CD14-positive monocyte (primary cell): ENCODE measurements at places on chromosomes 4 and X. TPM values are rescaled to one million over a fixed set of nuclear protein-coding genes. Genes with fewer than 3 reads are reported as not detected.

GRCh38 chrX:103615781-103616371 lies 8.1 kb downstream of the TCEAL3 start:
- no peak overlapping the region for H3K27ac ChIP-seq
- H3K4me3 ChIP-seq = no peak overlapping the region
- DNase-seq = no peak
- H3K4me1 ChIP-seq = no peaks in the 10 kb centered on the region

DNA sequence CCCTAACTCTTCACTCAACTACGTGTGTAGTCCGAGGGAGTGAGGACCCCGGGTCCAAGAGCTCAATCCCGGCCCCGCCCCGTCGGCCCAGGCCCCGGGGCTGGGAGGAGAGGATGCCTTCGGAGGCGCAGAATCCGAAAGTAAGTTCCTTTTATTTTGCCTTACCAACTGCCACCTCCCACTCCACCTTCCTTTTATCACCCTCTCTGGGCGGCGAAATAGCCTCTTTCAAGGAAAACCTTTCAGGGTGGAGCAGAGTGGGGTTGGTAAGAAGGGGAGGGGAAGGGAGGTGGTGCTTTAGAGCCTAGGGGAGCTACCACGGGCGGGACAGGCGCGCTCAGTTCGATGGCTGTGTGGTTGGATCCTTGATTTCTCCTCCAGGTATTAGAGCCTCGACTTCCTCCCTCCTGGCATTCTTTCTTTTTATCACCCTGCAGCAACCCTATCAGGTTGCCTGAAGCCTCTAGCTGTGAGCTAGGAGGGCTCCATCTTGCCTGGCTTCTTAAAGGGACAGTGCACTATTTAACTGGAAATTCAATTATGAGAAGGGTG lies 191.2 kb downstream of the RRAGB start:
- peak; percentile 0 for DNase-seq
- no peaks in the 10 kb centered on the region for H3K27me3 ChIP-seq
- no peaks in the 10 kb centered on the region for H3K36me3 ChIP-seq
- peaks cover 4% of the 10 kb centered on the region for H3K4me1 ChIP-seq

GRCh38 chrX:77298790-77299189 lies 148.4 kb upstream of the FGF16 start:
- H3K36me3 ChIP-seq = no peaks in the 10 kb centered on the region
- no peak for DNase-seq
- no peaks in the 10 kb centered on the region for H3K4me1 ChIP-seq
- H3K4me3 ChIP-seq = no peak overlapping the region

- H3K4me3 ChIP-seq = no peak overlapping the region
- no peak for DNase-seq
- no peaks in the 10 kb centered on the region for H3K4me1 ChIP-seq
- H3K27me3 ChIP-seq = no peaks in the 10 kb centered on the region
- H3K27ac ChIP-seq = no peak overlapping the region
Observed at GRCh38 chrX:71637848-71638247, 19.5 kb upstream of the CXCR3 start.

- no peaks in the 10 kb centered on the region for H3K27me3 ChIP-seq
- no peak overlapping the region for H3K4me3 ChIP-seq
- H3K36me3 ChIP-seq = no peaks in the 10 kb centered on the region
- H3K27ac ChIP-seq = no peak overlapping the region
- no peaks in the 10 kb centered on the region for H3K4me1 ChIP-seq
Observed at GRCh38 chr4:78768452-78769180, 7.5 kb upstream of the BMP2K start.

GRCh38 chr4:129899849-129900248 lies 803.9 kb downstream of the C4orf33 start:
- H3K4me3 ChIP-seq = no peak overlapping the region
- no peak overlapping the region for H3K27ac ChIP-seq
- no peaks in the 10 kb centered on the region for H3K36me3 ChIP-seq
- no peak for DNase-seq

DNA sequence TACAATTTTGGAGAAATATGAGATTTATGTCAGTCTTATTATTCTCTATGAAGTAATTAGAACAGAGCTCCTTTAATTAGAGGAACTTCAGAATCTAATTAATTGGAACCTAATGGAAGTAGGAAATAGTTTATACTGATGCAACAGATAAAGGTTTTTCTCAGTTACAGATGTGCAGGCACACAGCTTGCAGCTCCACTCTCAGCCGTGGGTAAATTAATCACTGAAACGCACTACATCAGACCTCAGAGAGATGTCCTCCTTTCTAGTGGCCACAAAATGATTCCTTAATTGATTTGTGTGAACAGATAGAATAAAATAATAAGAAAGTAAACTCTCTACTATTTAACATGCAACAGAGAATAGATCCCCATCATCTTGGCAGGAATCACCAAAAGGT lies 21.5 kb upstream of the NPY2R start:
- H3K36me3 ChIP-seq = no peaks in the 10 kb centered on the region
- H3K27me3 ChIP-seq = no peaks in the 10 kb centered on the region
- no peak for DNase-seq
- H3K4me3 ChIP-seq = no peak overlapping the region
- H3K4me1 ChIP-seq = no peaks in the 10 kb centered on the region
- H3K27ac ChIP-seq = no peak overlapping the region

- peak; percentile 30 for DNase-seq
- H3K27ac ChIP-seq = no peak overlapping the region
- no peak overlapping the region for H3K4me3 ChIP-seq
- H3K4me1 ChIP-seq = no peaks in the 10 kb centered on the region
- peaks cover 32% of the 10 kb centered on the region for H3K36me3 ChIP-seq
Observed at GRCh38 chrX:136728393-136728792, 52.3 kb downstream of the ARHGEF6 start.

DNA sequence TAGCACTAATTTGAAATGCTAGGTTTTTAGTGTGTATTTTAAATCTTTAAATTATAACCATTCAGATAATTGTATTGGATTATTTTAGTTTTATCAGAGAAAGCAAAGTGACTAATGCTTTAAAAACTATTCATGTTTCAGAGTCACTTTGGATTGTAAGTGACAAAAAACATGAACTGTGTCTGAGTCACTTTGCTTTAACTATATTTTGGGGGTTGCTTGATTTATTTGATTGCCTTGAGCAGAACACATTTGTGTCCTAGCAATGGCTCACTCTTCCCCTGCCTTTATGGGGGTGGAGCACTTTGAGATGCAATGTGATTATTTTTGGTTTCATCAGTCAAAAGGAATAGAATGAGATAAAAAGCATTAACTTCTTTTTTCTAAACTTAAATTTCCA lies 188.4 kb upstream of the ARX start:
- H3K4me3 ChIP-seq = no peak overlapping the region
- H3K4me1 ChIP-seq = no peaks in the 10 kb centered on the region
- H3K36me3 ChIP-seq = no peaks in the 10 kb centered on the region
- no peak for DNase-seq
- no peaks in the 10 kb centered on the region for H3K27me3 ChIP-seq

DNA sequence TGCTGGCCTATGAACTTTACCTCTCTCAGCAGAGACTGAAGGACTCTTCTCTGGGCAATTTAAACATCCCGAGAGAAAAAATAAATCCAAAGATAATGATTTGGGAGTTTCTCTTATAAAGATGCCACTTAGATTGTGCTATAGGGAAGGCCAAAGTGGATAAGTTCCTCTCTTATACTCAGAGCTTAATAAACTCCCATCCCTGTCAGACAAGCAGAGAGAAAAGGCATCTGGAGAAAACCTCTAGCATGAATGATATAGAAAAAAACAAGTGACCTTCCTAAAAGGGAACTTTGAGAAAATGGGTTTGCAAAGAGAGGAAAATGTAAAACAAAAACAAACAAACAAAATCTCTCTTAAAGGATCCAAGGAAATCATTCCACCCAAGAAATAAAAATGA lies 199.4 kb downstream of the PALLD start:
- H3K27ac ChIP-seq = no peak overlapping the region
- no peaks in the 10 kb centered on the region for H3K27me3 ChIP-seq
- no peak for DNase-seq
- no peaks in the 10 kb centered on the region for H3K36me3 ChIP-seq
- no peaks in the 10 kb centered on the region for H3K4me1 ChIP-seq

DNA sequence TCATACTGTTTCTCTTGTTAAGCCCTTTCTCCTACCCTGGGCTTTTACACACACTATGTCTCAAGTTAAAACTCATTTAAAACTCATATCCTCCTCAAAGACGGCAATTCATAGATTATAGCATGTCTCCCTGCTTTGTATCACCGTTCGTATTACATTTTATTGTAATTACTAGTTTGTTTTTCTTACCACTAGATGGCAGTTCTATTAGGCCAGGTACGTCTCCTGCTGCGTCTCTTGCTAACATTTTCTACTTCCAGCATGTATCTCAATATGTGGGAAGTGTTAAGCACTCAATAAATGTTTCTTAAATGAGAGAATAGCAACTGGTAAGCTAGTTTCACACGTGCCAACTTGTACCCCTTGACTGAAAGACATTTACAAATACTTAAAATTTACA lies 450.3 kb upstream of the PCDH7 start:
- H3K27me3 ChIP-seq = no peaks in the 10 kb centered on the region
- H3K4me3 ChIP-seq = no peak overlapping the region
- no peak overlapping the region for H3K27ac ChIP-seq
- no peaks in the 10 kb centered on the region for H3K36me3 ChIP-seq

- peak overlapping the region; percentile 94 for H3K27ac ChIP-seq
- H3K27me3 ChIP-seq = no peaks in the 10 kb centered on the region
- H3K36me3 ChIP-seq = no peaks in the 10 kb centered on the region
- no peak overlapping the region for H3K4me3 ChIP-seq
- no peak for DNase-seq
Observed at GRCh38 chr4:48270951-48271473, 1.4 kb upstream of the TEC start.

GRCh38 chr4:76106442-76106841 lies 31.9 kb downstream of the ART3 start:
- H3K4me1 ChIP-seq = no peaks in the 10 kb centered on the region
- H3K27ac ChIP-seq = no peak overlapping the region
- no peak overlapping the region for H3K4me3 ChIP-seq
- H3K27me3 ChIP-seq = no peaks in the 10 kb centered on the region

GRCh38 chr4:84159762-84160161 lies 339.3 kb downstream of the NKX6-1 start:
- DNase-seq = no peak
- H3K27ac ChIP-seq = no peak overlapping the region
- H3K27me3 ChIP-seq = no peaks in the 10 kb centered on the region
- H3K4me3 ChIP-seq = no peak overlapping the region

DNA sequence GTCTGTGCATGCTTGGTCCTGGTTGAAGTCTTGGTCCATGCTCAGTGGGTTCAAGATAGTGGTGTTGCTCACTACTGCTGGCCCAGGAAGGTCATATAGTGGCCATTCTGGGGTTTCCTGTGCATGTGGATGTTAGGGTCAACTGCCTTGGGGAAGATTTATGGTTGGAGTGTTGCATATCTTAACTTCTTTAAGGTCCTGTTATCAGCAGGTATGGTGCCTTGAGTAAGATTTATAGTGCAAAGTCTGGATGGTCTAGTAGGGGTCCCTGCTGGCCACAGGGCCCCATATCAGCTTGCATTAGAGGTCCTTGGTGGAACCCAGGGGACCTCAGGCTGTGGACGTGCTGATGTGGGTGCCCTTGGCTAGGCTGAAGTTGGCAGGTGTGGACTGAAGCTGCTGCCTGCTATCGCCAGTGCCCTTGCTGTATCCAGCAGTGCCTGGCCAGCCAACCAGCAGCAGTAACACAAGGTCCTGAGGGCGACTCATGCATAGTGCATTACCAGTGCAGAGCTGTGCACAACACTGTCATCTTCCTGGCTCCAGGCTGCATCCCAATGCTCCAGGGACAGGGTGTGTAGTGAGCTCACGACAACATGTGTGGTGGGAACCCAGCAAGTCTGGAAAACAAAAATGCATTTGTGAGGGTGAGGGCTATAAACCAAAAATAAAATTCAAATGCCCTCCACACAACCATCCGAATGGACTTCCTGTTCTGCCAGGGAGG lies 61.0 kb downstream of the BEX3 start:
- DNase-seq = no peak
- no peaks in the 10 kb centered on the region for H3K27me3 ChIP-seq
- no peaks in the 10 kb centered on the region for H3K4me1 ChIP-seq
- no peak overlapping the region for H3K4me3 ChIP-seq
- no peaks in the 10 kb centered on the region for H3K36me3 ChIP-seq

- peak; percentile 96 for DNase-seq
- H3K27me3 ChIP-seq = no peaks in the 10 kb centered on the region
- no peak overlapping the region for H3K4me3 ChIP-seq
- no peaks in the 10 kb centered on the region for H3K36me3 ChIP-seq
- H3K4me1 ChIP-seq = peaks cover 92% of the 10 kb centered on the region
Observed at GRCh38 chr4:184854673-184855072, 28.9 kb upstream of the ACSL1 start.

DNA sequence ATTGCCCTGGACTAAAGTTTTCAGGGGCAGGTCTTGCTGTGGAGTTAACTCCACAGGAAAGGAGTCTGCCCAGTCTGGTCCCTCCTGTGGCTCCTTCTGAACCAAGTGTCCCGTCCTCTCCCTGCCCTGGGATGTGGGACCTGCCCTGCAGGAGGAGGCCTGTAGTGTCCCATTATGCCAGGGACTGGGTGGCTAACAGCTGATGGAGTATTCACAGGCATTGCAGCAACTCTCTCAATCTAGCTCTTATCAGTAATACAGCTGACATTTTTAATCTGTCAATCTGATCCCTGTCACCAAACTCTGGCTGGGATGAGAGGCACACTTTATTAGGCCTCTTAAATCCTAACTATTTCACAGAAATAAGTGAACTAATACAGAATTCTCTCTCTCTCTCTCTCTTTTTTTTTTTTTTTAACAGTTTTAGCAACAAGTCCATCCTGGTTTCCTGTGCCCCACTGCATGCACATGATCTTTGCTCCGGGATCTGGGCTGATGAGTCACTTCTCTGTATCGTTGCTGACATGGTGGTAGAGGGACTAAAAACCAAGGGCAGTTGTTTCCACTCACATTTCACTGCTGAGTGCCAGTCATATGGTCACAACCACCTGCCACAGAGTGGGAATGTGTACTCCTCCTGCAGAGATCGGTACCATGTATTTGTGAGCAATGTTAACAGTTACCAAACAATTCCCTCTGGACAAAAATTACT lies 39.1 kb downstream of the HAND2 start:
- no peak overlapping the region for H3K4me3 ChIP-seq
- H3K27me3 ChIP-seq = peaks cover 17% of the 10 kb centered on the region

DNA sequence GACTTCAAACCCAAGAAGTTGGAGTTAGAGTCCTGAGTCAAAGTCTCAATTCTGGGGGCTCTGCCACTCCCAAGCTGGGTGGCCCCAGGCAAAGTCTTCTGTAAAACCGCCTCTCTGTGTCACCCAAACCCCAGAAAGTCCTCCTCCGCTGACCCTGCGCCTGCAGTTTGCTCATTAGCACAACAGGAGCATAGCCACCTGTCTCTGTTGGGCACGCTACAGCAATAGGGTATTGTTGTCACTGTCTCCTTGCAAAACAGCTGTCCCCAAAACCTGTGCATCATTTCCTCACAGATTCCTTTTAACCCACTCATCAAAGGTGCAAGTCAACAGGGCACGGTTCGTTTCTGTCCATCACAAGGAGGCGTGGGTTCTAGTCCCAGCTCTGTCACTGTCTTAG lies 8.0 kb upstream of the DGAT2L6 start:
- no peak overlapping the region for H3K4me3 ChIP-seq
- DNase-seq = no peak

The HMX1 gene
- not detected in 2 replicates for polyA plus RNA-seq

The RNF150 gene
- polyA plus RNA-seq = 0.21 TPM

The RENBP gene
- polyA plus RNA-seq = 2.7 TPM

The ABCG2 gene
- not detected for polyA plus RNA-seq

The LYAR gene
- 22.6 TPM for polyA plus RNA-seq

The PPEF1 gene
- 0.26 TPM for polyA plus RNA-seq

The RAB33A gene
- polyA plus RNA-seq = 0.81 and 2.1 TPM in 2 replicates

The BGN gene
- polyA plus RNA-seq = not detected in 2 replicates

The CABS1 gene
- polyA plus RNA-seq = not detected in 2 replicates

The TEX13C gene
- not detected for polyA plus RNA-seq

The CCNQ gene
- 35.6 TPM for polyA plus RNA-seq

The NCAPG gene
- not detected for polyA plus RNA-seq

The CPE gene
- 0.09 TPM for polyA plus RNA-seq
